Inflammatory macrophage (primary cell): ENCODE measurements at places on chromosomes 13 and 19.

DNA sequence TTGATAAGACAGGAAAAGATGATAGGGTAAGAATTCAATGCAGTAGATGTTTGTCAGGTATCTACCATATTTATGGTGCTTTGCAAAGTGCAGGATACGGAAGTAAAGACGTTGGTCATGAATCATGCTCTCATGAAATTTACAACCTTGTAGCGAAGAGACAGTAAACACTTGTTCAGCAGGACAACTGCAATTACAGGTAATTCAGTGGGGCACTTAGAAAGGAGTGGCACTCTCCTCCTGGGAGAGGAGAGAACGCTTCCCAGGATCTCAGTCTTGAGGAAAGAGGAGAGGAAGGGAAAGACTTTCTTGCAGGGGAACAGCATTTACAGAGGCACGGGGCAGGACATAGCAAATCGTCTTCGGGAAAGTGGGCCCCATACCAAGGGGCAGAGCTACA is 46.4 kb downstream of the SOX1 start:
- DNase-seq, result no peak

DNA sequence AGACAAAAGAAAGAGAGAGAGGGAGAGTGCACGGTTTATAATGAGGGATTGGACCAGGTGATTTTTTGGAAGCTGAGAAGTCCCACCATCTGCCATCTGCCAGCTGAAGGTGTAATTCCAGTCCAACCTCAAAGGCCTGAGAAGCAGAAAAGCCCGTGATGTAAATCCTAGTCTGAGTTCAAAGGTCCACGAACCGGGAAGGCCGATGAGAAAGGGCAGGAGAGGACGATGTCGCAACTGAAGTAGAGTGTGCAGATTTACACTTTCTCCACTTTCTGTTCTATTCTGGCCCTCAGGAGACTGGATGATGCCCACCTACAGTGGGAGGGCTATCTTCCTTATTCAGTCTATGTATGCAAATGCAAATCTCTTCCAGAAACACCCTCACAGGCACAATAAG is 500.0 kb downstream of the DIAPH3 start:
- DNase-seq, result no peak

DNA sequence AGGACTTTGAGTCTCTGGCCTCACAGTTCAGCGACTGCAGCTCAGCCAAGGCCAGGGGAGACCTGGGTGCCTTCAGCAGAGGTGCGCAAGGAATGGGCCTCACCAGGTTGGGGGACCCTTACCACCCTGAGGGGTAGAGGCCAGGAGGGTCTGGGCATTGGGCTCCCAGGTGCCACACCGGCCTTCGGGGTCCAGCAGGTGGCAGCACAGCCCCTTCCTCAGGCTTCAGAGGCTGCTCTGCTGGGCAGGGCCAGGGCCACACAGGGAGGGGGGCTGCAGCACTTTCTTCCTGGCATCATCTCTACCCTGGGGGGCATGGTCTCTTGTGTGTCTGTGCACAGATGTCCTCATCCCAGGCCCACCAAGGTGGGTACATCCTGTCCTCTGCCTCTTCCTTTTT is 12.9 kb downstream of the PIN1 start:
- DNase-seq, result no peak

GRCh38 chr19:40225440-40226305 is 816 bp downstream of the CCNP start:
- DNase-seq, result no peak

GRCh38 chr19:4987256-4987655 is 18.3 kb downstream of the KDM4B start:
- DNase-seq, result no peak

DNA sequence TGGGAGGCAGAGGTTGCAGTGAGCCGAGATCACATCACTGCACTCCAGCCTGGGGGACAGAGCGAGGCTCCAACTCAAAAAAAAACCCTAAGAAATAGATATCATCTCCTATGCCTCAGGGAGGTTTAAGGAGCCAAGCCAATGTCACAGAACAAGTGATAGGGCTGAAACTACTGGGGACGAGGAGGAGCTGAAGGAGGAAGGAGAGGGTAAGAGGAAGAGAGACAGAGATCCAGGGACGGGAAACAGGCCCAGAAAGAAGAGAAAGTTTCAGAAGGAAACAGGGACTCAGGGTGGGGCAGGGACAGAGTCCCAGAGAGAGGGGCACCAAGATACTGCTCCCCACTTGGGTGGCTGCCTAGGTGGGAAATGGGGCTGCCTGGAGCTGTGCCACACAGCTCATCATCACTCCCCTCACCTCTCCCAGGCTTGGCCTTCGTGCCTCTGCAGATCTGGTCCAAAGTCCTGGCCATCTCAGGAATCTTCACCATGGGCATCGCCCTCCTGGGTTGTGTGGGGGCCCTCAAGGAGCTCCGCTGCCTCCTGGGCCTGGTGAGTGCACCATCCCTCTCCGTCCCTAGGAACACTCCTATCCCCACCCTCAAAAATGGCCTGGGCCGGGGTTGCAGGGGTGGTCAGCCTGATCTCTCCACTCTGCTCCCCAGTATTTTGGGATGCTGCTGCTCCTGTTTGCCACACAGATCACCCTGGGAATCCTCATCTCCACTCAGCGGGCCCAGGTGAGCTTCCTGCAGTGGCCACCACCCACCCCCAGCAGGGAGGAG is 1.5 kb downstream of the CD37 start:
- no peak for DNase-seq

DNA sequence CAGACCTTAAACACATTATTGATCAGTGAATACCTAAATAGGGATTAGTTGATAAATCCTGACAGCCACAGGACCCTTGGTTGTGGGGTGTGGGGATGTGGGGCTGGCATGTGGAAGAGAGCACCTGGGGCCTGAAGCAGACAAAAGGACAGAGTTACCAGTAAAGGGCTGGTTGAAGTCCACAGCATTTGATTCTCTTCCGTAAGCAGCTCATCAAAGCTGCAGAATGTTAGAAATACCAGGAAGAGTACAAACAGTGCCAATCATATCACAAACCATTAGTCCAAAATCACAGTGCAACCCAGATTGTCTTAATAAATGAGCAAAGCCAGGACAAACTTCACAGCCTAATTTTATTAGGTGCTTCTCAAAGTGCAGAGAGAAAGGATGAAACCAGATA is 92.5 kb upstream of the KL start:
- no peak for DNase-seq

DNA sequence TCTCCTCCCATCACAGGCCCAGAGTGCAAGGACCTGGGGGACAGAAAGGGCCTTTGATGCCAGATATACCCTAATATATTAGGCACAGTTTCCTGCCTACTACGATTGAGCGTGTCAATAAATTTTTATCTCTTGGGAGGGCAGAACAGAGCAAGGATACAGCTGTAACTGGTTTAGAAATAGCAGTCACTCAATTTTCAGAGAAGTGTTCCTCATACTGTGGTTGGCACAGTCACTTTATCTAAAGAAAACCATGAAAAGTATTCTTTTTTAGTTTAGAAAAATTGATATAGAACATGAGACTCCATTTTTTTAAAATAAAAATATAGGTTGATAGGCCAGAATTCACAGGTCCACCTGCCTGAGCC is 460 bp upstream of the ZNF155 start:
- DNase-seq, result no peak

DNA sequence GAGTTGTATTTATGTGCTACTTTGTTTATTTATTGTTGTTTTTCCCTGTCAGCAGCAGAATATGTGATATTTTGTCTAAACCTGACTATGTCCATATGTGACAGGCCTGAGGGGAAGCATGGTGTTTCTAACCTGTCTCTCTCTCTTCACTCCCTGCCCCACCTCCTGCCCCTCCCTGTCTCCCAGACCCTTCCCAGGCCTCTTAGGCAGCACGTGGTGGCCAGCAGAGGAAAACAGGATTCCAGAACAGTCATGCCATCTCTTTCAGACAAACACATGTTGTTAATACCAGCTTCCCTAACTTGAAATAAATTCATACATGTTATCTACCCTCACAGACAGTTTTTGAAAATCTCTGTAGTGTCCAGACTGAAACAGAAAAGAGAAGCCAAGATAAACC is 31.0 kb upstream of the ATP11A start:
- no peak for DNase-seq

- DNase-seq, result peak; percentile 54
Observed at GRCh38 chr19:40613690-40614621, 12.8 kb downstream of the LTBP4 start.

- DNase-seq, result peak; percentile 80
Observed at GRCh38 chr19:50728084-50728737, 5.0 kb downstream of the CLEC11A start.

- peak; percentile 100 for DNase-seq
Observed at GRCh38 chr19:40798683-40799557, at the start of gene EGLN2. Gene EGLN2 (plus strand): TSS chr19:40799191. CDS start chr19:40800573, 1,382 bp downstream.

DNA sequence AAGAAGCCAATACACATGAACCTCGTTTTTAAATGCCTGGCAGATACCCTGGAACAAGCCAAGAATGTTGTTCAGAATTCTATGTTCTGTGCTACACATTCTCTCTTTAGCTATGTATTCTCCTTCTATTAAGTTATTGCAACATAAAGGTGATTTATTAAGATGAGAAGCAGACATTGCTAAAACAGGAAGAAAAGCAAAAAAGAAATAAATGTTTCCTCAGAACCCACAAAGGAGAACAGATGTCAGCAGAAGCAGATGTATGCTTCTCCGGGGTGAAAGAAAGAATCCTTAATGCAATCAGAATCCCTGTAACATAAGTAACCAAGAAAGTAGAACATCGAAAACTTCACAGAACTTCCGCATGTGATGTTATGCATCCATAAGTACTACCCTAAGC is 302.9 kb downstream of the DCT start:
- no peak for DNase-seq

DNA sequence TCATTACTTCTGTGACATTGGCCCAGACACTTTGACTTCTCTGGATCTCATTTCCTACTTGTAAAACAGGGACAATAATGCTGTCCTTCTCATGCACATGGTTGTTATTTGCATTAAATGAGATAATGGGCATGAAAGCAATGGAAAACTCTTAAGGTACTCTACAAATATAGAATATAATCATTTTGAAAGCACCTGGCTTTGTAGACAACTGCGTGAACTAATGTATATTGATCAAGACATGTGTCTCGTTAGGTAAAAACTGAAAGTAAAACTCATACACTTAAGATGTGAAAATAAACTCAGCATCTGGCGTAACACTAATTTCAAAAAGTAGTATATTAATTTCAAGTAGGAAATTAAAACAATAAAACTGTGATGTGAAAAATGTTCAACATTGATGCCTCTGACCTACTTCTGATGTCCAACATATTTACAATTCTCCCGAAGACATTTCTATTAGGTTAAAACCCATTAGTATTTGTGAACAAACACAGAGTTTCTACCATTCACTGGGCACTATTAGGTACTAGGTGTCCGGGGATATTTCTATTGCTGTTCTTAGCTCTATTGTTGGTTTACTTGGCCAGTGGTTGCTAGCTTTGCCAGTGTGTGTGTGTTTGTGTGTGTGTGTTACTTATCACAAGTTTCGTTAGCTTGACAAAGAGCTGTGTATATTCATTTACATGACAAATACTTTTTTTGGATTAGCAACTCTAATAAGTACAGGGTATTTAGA is 220.5 kb downstream of the KCNRG start:
- no peak for DNase-seq

GRCh38 chr13:112225429-112226090 is 150.6 kb upstream of the SPACA7 start:
- DNase-seq, result no peak
